Memory B cell (primary cell): ENCODE measurements at places on chromosomes 1 and 21.

GRCh38 chr1:233389893-233390292 is 62.4 kb downstream of the MAP3K21 start:
- no peak for DNase-seq

DNA sequence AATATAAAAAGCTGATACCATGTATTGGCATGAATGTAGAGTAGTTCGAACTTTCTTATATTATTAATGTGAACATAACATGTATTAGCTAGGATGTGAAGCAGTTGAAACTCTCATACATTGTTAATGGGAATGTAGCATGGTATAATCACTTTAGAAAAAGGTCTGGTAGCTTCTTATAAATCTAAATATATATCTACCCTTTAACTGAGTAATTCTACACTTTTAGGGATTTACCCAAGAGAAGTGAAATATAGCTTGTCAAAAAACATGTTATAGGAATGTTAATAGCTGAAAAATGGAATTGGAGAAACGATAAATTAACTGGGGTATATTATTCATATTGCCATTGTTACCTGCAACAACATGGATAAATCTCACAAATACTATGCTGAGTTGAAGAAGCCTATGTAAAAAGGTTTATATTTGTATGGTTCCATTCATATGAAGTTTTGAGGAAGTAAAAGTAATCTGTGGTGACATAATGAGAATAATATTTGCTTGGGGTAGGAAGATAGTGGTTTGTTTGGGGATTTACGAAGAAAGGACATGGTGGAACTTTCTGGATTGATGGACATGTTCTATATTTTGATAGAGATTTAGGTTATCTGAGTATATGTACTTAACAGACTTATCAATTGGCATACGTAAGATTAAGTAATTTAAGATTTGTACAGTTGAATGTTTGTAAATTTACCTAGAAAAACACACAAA is 76.6 kb downstream of the MAST2 start:
- no peak for DNase-seq

- no peak for DNase-seq
Observed at GRCh38 chr1:95889400-95889799, 655.4 kb downstream of the RWDD3 start.

DNA sequence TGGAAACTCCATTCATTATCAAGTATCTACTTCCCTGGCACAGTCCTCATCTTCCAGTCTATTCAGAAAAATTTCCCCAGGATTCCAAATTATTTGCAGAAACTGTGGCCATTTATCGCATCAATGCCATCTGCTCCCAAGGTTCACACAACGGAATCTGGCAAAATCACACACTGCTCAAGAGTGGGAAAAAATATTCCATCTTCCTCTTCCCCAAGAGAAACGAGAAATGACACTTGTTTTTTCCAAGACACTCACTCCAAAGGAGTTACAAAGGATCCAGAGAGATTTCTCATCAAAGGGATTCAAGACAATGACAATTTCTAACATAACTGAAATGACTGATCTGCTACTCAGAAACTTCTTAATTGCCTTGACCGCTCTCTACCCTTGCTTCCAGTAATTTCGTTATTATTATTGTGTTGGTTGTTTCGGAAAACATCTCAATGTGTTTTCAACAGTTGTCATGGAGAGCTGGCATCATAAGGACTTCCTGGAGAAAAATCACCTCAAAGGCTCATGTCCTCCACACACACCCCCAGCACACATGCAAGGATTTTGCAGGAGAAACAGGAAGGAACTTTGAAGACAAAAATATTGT is 128.0 kb downstream of the PSMG1 start:
- DNase-seq = no peak

DNA sequence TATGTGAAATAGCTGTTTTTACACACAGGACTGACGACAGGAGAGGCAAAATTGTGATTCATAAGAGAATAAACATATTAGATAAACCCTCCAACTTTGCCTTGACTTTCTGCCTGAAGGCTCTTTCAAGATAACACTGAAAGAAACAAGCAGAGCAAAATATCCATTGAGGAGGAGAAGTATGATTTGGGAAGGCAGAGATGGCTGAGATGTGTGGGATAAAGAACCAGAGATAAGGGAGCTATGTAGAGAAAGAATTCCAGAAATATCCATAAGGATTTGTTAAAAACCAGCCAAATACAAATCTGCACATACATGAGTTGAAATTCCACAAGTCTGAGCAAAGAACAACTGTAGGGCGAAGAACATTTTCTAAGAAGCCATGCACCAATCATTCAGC is 1064.7 kb downstream of the PLA2G4A start:
- DNase-seq = no peak
